Activated CD8-positive, alpha-beta T cell treated with anti-CD3 and anti-CD28 coated beads, Interleukin-2, amount 10 ng/mL, durations not matched to agents 7 days and 5 days (primary cell): ENCODE measurements at places on chromosomes 11 and 22. TPM values are rescaled to one million over a fixed set of nuclear protein-coding genes. Genes with fewer than 3 reads are reported as not detected.

GRCh38 chr11:11710556-11710955, 88.8 kb upstream of the GALNT18 start:
- DNase-seq: no peak

DNA sequence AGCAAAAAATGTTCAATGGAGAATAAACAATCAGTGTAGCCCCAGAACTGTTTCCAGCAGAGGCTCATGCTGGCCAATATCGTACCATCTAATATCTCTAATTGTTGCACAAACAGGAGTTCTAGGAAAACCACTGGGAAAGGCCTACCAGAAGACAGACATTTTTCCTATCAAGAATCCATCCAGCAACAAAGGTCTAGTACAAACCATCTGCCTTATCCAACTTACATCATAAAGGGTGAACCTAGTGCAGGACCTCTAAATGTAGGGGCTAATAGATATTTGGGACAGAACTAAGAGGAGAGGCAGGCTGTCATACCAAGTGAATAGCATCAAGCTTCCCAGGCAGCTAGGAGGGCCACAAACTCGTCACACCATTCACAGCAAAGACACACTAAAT, 18.7 kb downstream of the PAX6 start:
- no peak for DNase-seq

- DNase-seq: no peak
Observed at GRCh38 chr11:31236143-31236542, 133.4 kb downstream of the DCDC1 start.

DNA sequence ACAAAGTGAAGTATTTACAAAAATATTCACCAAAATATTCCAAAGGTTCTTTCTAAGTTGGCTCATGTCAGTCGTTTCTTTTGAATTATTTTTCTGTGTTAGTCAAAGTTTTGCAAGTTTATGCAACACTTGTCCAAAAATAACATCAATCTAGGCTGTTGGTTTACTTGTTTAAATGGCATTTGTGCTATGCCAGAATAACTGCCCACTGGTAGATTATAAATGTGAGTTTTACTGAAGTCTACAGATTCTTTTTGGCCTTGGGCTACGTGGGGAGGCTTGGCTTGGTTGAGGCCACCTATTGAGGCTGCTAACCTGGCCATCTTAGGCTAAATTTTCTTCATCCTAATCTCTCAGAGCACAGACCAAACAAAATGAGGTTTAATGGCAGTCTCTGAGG, 1091.9 kb upstream of the RAG2 start:
- DNase-seq: no peak

DNA sequence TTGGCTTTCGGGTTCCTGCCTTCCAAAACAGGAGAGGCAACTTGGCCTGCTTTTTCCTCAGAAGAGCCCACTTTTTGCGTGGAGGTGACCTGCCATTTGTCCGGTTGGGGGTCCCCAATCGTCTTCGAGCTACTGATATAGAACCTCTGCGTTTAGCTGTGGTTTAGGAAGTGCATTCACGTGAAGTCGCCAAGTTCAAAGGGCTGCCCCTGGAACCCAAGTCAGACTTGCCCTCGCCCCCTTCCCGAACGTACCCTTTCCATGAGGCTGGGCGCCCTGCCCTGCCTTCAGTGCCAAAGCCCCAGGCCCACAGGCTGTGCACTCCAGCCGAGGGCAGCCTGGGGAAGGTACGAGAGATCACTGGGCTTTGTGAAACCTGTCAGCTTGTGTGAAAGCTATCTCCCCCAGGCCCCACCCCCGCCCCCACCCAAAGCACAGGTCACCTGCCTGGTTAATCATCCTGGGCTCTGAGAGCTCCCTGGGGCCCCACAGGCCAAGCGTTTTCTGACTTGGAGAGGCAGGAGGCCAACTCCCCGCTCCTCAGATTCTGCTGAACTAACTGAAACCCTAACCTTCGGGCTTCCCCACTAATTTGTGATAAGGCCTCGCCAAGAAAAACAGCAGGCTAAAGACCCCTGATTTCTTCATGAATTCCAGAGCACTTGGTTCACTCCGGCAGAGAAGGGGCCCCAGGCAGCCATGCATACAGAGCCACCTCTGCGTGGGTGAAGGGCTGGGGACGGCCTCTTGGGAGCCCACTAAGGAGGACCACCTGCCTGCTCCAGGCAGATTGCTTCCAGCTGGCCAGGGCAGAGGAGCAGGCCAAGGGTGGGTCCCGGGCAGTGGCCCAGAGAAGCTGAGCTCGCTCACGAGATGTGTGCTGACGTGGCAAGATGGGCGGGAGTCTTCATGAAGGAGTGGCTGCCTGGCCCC, 25.8 kb upstream of the KCNQ1OT1 start:
- DNase-seq: no peak

DNA sequence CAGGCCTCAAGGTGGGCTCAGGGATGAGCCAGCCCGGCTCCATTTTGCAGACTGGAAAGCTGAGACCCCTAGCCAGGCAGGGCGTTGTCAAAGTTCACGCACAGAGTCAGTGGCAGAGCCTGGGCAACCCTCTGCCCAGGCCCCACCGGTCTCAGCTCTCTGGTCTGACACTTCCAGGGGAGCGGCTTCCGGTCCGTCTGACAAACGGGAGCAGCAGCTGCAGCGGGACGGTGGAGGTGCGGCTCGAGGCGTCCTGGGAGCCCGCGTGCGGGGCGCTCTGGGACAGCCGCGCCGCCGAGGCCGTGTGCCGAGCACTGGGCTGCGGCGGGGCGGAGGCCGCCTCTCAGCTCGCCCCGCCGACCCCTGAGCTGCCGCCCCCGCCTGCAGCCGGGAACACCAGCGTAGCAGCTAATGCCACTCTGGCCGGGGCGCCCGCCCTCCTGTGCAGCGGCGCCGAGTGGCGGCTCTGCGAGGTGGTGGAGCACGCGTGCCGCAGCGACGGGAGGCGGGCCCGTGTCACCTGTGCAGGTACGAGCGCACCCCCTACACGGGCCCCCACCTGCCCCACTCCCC, 36.0 kb downstream of the CD6 start:
- DNase-seq: no peak

DNA sequence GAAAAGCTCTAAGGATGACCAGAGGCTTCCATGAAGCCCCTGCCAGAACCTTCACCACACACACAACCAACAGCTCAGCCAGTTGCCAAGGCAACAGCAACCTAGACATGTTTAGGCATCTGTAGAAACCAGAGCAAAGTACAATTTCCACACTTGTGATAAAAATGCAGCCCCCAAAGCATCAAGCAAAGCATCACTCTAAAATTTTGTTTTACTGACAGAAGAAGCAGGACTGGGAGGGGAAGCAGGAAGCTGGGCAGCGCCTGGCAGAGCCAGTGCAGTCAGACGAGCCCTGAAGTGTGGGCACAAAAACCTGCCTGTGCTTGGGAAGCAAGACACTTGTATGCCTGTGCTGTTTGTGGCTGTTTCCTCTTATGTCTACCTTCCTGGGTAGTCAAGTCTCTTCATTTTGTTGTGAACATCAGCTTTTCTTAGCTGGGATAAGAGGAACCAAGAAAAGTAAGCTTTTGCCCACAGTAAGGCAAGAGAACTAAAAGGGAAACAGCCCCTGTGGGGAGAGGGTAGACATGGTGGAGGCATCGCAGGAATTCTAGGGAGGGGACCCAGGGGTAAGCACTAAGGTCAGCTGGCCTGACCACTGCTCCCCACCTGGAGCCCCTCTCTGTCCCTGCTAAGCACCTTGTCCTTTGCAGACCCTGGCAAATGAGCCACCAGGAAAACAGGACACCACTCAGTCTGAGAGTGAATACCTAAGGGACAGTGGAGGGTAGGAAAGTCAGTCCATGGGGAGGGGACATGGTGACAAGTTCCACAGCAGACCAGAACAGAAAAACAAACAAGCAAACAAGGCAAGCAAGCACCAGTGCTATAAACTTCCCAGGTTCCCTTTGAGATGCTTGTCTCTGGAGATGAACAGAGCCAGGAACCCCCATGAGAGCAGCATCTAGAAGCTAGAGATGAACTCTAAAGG, 13.4 kb downstream of the PACSIN2 start:
- no peak for DNase-seq

- no peak for DNase-seq
Observed at GRCh38 chr11:94786264-94787126, 18.3 kb downstream of the AMOTL1 start.

DNA sequence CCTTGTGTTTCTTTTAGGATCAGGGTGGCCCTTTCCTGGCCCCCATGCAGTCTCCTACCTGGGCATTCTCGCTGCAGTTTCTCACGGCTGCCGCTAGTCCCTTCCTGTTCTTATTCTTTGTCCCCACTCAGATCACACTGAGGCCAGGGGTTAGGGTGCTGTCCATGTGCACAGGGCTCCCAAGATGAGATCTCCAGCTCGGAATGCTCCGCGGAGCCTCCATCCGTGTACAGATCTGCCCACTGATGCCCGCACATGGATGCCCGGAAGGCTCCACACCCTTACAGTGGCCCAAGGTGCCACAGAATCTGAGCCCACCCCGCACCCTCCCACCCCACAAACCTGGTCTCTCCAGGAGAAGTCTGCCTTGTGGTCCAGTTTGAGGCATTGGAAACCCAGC, 457.3 kb downstream of the TBC1D22A start:
- DNase-seq: no peak

GRCh38 chr11:95239871-95240649, 9.1 kb upstream of the SESN3 start:
- DNase-seq: no peak

GRCh38 chr22:49971232-49972162, 10.9 kb downstream of the PIM3 start:
- peak; percentile 81 for DNase-seq

DNA sequence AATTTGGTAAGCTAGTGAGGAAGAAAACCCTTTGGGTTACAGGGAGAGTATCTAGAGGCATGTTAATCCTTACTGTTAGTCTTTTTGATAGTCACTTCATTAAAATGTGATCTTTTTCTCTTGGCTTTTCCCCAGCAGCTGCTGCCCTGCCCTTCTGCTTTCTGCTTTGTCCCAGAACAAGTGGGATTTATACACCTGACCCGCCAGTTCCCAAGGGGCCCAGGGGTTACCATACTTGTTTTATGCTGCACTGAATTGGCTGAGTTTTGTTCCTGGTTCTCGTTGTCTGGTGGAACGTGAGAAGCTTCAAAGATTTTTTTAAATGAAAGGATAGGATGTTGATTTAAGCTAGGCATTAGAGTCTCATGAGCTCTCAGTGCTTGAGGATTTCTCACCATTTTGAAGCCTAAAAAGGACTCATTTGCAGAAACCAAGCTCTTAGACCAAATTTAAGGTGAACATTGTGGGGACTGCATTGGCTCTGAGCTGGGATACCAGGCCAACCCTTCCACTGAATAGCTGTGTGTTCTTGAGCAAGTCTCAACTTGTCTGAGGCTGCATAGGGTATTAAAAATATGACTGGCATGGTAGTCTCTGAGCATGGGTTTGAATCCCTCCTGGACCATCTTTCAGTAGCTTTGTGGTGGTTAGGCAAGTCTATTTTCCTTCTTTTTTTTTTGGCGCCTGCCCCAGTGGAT, 6.6 kb downstream of the LIMK2 start:
- DNase-seq: no peak

DNA sequence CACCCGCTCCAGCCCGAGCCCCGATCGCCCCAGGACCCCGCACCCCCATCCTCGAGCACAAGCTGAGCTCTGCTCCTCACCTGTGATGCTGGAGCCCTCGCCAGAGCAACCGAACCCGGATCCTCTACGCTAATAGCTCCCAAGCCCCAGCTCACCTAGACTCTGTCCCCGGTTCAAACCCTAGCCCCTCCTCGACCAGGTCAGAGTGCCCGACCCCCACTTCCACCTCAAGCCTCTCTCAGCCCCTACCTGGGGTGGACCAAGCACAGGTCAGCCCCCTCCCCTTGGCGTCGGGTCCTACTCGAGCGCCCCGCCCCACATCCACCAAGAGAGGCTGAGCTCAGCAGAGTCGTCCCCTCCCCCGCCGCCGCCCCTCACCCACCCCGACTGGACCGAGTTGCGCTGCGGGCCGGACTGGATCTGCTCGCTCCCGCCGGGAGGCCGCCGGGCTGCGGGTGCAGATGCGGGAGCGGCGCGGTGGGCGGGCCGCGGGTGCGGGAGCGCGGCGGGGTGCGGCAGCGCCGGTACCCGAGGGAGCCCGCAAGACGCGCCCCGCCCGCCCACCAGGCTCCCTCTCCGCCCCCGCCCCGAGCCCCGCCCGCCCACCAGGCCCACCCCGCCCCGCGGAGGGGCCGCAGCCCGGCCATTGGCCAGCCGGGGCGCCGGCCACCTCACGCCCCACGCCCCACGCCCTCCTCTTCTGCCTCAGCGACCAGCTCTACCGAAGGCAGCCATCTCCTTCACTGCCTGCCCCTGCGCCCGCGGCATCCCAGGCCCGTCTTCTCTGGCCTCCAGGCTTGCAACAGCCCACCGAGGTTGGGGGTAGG, 577 bp upstream of the DKK3 start:
- no peak for DNase-seq

- DNase-seq: no peak
Observed at GRCh38 chr22:45971408-45972028, 5.4 kb downstream of the WNT7B start.

DNA sequence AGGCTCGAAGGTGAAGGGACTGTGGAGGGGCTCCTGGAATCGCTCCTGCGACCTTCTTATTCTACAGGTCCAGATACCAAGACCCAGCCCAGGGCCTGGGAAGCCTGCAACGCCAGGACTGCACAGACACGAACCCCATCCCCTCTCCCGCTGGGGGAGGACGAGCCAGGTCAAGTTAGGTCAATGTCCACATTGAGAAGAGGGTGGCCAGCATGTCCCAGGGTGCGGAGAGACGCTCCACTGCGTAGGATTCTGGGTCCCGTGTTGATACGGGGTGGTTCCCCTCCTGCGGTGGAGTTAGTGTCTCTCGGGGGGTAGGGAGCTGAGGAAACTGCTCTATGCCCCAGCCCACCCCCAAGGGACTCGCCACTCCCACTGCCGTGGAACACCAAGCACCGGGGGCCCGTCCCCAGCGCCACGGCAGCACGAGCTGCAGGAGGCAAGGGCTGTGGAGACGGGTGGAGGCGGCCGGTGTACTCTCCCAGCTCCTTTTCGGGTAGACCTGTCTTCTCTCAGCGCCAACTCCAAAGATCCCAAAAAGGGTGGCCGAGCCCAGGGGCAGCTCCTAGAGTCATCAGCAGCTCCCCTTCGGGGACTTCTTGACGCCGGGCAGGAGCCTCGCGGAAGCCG, 1.6 kb downstream of the GSC2 start:
- no peak for DNase-seq

- no peak for DNase-seq
Observed at GRCh38 chr11:121281698-121282097, 10.9 kb upstream of the SC5D start.

DNA sequence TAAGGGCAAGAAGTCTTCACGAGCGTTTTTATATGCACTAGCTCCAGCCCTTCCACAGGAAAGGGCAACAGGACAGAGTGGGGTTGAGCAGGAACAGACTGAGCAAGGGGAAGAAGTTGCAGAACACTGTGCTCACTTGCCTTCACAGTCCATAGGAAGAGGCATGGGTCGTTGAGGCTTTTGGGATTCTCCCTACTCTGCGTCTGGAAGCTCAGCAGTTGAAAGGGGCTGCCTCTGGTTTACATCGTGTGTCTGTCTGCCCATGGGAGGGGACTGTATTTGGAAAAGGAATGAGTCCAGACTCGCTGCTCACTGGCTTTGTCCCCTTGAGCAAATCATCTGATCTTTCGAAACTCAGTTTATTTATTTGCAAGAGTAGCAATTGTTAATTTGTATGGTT, 1.1 kb upstream of the PDGFD start:
- DNase-seq: no peak

GRCh38 chr22:47034905-47035419, 272.5 kb downstream of the TBC1D22A start:
- no peak for DNase-seq

- DNase-seq: no peak
Observed at GRCh38 chr11:125977333-125977732, 31.5 kb downstream of the VSIG10L2 start.

- DNase-seq: no peak
Observed at GRCh38 chr11:64890522-64890939, 12.1 kb upstream of the EHD1 start.

The MPPED1 gene
- not detected for total RNA-seq

The LYVE1 gene
- not detected for total RNA-seq

The ACR gene
- not detected for total RNA-seq

The TEX12 gene
- total RNA-seq: not detected

The SLC22A6 gene
- not detected for total RNA-seq
